Aorta (tissue), 5 donors: ENCODE measurements at places on chromosomes 12 and 14. TPM values are rescaled to one million over a fixed set of nuclear protein-coding genes. Genes with fewer than 3 reads are reported as not detected.

Gene MYH6
- 0.67 TPM for polyA plus RNA-seq

Gene RPS29
- polyA plus RNA-seq = 6,386 TPM

Gene IRF2BPL
- polyA plus RNA-seq = 13.0 TPM

Gene FAM181A
- polyA plus RNA-seq = not detected

Gene C12orf60
- polyA plus RNA-seq = 0.56 TPM

Gene FAM90A1
- not detected for polyA plus RNA-seq

Gene RIMBP2
- polyA plus RNA-seq = not detected

Gene GZMB
- 2.6 TPM for polyA plus RNA-seq
